ENCODE measurements at places on chromosomes 13 and 19.
A peak's percentile ranks its signal among the peaks of the same experiment; 100 is the strongest.

GRCh38 chr19:42175952-42176648 is 41.4 kb downstream of the DEDD2 start:
- peak; percentile 24 for DNase-seq

GRCh38 chr13:76759877-76760276 is 126.3 kb downstream of the KCTD12 start:
- no peak for DNase-seq

DNA sequence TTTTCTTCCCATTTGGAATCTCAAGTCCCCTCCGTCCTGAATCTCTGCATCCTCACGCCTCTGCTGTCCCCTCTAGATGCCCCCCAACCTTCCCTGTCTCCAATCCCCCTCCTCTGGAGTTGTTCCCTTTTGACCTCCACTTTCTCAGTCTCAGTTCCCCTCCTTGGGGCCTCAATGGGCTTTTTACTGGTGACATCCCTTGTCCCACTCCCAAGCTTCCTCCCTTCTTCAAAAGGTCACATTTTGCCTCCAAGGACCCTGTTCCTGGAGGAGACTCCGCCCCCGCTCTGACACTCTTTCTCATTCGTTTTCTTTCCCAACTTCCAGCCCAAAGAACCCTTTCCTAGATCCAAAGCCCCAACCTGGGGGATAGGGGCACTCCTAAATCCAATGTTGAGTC is 1.0 kb downstream of the AP2S1 start:
- DNase-seq: no peak

DNA sequence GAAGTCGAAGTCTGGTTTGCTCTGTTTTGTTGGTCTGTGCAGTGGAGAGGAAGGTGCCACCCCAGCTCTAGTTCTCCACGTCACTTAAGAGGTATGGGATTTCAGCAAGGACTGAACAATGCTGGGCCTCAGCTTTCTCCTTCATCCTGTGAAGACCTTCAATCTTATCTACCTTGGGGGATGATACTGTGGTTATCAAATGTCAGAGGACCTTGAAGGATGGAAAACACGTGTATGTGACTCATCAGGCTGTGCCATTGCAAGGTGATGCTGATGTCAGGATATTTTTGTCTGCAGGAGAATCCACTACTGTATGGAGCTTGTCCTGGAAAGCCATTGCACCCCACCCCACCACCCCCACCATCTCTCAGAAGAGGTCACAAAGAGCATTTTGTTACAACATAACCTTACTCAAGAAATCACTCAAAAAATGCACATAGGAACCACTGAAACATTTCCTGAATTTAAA is 81.4 kb upstream of the UQCRFS1 start:
- DNase-seq: no peak

DNA sequence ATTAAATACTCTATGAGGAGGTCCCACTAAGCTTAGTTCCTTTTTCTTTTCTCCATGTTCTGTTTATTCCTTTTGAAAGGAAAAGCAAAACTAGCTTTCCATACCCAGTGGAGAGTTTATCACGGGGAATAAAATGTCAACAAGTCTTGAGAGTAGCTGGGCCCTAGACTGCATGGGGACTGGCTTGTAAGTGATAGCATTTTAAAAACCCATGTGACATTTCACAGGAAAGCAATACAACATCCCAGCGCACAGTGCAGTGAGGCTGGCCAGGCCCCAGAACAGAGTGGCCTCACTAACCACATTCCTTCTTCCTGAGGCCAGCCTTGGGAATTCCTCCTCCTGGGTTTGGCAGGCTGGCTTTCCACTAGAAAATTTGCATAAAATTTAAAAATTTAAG is 149.8 kb downstream of the DLEU7 start:
- DNase-seq: no peak

DNA sequence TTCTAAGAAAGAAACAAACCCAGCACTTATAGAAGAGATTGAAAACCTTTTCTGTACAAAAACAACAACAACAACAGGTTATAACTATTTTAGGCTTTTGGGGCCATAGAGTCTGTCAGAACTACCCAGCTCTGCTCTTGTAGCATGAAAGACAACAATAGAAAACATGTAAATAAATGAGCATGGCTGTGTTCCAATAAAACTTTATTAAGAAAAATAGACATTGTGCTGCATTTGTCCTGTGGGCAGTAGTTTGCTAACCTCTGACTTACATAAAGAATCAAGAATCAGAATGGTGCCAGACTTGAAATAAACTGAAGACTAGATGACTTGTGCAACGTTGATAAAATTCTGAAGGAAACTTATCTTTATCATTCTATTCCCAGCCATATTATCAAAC is 617.5 kb downstream of the DIAPH3 start:
- no peak for DNase-seq

DNA sequence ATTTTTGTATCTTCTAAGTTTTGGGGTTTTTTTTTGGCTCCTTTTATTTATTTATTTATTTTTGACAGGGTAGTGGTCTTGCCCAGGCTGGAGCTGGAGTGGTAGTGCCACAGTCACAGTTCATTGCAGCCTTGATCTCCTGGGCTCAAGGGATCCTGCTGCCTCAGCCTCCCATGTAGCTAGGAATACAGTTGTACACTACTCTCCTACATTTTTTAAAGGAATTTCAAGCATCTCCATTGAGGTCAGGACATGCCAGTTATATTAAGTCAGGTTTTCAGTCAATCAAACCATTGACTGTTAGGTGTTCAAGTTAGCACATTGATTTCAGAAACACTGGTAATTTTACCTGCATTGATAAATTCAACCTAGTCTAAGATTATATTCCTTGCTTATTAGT is 480.5 kb upstream of the SPRY2 start:
- DNase-seq: no peak

GRCh38 chr19:56538254-56538760 is 441 bp upstream of the ZFP28 start:
- peak; percentile 92 for DNase-seq

DNA sequence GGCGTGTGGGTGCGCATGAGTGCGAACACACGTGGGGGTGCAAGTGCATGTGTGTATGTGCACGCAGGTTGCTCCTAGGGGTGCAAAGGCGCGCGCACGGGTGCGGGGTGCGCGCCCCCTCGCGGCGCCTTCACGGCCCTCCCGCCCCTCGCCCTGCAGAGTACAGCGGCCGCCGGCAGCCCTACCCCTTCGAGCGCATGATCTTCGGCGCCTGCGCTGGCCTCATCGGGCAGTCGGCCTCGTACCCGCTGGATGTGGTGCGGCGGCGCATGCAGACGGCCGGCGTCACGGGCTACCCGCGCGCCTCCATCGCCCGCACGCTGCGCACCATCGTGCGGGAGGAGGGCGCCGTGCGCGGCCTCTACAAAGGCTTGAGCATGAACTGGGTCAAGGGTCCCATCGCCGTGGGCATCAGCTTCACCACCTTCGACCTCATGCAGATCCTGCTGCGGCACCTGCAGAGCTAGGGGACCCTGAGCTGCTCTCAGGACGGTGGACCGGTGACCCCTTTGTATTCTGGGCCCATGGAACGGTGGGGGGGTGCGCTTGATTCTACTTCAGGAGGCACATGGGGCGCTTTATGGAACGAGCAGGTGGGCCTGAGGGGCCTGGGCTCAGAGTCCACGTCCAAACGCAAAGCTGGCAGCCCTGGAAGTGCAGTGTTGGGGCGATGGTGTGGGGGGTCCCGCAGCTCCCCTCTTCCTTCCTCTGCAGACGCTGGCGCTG is 27.7 kb downstream of the TMEM161A start:
- DNase-seq: no peak

- DNase-seq: peak; percentile 78
Observed at GRCh38 chr19:39407660-39408391, 1.2 kb downstream of the ZFP36 start.

GRCh38 chr13:34578471-34578870 is 363.6 kb upstream of the NBEA start:
- no peak for DNase-seq

DNA sequence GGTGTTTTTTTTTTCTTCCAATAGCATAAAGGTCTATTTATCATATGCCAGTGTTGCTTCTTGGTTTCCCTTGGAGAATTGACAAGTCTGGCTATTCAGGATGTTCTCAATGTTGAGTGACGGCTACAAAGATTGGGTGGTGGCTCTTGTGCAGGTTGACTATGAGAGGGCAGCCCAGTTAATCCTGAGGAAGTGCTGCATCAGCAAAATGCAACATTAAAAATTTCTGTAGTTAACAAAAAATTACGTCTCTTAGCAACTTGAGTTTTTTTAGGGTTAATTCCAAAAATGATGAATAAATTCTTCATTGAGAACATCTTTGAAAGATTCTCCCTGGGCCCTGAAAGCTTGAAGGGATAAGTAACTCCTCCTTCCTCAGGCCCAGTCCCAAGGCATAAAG is 147.1 kb downstream of the B3GLCT start:
- DNase-seq: no peak

DNA sequence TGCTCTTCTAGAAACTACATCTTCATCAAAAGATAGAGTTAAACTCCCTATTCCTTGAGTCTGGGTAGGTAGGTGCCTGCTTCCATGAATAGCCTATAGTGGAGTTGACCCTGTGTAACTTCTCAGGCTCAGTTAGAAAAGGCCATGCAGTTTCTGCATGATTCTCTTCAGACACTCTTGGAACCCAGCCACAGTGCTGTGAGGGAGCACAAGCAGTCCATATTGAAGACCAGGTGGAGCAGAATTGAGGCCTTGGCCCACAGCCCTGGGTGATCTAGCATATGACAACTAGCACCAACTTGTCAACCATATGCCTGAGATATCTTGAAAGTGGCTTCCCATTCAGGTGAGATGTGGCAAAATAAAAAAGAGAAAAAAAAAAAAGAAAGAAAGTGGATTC is 10.3 kb upstream of the PAN3 start:
- DNase-seq: no peak

GRCh38 chr13:92510416-92510815 is 716.2 kb upstream of the GPC6 start:
- DNase-seq: no peak

DNA sequence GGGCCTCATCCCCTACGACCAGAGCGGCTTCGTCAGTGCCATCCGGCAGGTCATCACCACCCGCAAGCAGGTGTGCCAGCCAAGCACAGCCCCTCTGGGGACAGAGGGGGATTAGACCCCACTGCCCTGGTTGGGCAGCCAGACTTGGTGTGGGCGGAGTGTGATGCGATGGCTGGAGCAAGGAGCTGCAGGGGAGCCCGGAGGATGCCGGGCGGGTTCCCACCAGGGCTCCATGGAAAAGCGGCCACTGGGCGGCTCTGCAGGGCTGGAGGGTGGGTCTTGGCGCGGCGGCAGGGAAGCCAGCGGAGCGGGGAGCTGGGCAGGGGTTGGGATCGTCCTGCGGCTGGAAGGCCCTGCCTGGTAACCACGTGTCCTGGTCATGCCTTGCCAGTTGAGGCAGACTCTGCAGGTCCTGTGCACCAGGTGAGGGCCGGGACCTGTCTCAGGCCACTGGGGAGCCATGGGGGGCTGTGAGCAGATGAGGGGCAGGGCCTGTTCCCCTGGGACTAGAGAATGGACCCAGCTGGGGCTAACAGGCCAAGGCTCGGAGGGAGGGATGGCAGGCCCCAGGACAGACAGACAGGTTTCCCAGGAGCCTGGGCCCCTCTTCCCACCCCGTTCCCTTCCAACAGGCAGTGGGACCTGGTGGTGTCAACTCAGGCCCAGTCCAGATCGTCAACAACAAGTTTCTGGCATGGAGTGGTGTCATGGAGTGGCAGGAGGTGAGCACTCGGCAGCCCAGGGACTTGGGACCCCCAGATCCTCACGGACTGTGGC is 6.3 kb downstream of the PTOV1 start:
- DNase-seq: no peak

GRCh38 chr13:98749501-98749900 is 3.0 kb downstream of the SLC15A1 start:
- no peak for DNase-seq

DNA sequence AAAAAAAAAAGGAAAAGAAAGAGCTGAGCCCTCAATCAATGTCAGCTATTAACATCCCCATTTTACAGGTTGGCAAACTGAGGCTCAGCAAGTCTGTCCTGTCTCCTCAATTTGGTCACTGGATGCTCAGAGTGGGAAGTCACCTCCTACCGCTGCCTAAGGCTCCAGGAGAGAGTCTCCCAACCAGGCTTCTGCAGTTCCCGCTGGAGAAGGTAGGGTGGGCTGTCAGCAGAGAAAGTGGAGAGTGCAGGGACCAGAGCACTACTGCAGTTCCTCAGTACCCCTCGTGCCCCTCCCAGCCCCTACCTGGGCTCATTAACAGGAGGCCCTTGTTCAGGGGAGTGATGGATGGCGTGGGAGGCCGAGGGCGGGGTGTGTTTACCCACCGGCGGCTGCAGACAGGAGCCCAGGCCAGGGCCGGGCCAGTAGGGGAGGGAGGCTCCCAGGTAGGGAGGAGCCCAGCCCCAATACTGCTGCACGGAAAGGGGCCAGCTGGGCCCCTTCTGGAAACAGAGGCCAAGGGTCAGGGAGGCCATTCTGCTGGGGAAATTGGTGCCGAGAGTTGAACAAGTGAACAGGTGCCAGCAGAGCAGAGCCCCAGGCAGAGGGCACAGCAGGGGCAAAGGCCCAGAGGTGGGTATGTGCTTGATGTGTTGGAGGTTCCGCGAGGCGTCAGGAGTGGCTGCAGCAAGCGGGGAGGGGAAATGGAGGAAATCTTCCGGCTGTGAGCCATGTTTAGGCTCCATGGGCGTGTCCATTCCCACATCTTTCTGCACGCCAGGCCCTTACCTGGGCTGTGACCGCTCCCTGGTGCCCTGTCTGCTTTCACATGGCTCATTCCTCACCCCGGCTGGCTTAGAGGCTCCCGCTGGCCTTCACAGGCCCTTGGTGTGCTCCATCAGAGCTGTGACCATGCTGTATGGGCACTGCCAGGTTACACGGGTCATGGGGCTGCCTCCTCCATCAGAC is 7.6 kb upstream of the COMP start:
- DNase-seq: no peak

GRCh38 chr19:39943586-39943985 is 9.2 kb upstream of the FCGBP start:
- DNase-seq: no peak

DNA sequence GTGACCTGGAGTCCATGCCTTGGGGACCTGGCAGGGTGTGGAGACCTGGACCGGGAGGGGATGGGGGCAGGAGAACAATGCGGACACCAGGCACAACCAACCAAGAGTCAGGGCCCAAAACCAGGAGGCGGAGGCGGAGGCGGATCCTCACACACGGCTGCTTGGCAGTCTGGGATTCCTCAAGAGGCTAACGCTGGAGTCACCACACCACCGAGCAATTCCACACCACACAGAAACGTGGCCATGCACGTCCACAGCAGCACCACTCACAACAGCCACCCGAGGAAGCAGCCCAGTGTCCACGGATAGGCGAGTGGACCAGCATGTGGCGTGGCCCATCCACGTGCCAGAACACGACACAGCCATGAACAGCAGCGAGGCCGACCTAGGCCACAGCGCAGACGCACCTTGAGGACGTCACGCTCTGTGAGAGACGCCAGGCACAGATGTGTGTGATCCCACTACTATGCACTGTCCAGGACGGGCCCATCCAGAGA is 17.7 kb downstream of the SBNO2 start:
- DNase-seq: no peak

GRCh38 chr13:87986639-87987250 is 315.6 kb downstream of the SLITRK5 start:
- DNase-seq: no peak

- DNase-seq: no peak
Observed at GRCh38 chr19:49771674-49772139, 4.9 kb downstream of the AP2A1 start.

All from stimulated activated naive CD8-positive, alpha-beta T cell treated with anti-CD3 and anti-CD28 coated beads, Interleukin-15, amount 100 ng/mL, for 72 hours (primary cell).